Kidney tubule cell (primary cell): ENCODE measurements at places on chromosomes 2 and 18.

- no peak for DNase-seq
Measured at GRCh38 chr18:47317824-47318508, 66.5 kb upstream of the SKOR2 start.

GRCh38 chr18:5104246-5104645 is 92.8 kb downstream of the AKAIN1 start:
- no peak for DNase-seq

DNA sequence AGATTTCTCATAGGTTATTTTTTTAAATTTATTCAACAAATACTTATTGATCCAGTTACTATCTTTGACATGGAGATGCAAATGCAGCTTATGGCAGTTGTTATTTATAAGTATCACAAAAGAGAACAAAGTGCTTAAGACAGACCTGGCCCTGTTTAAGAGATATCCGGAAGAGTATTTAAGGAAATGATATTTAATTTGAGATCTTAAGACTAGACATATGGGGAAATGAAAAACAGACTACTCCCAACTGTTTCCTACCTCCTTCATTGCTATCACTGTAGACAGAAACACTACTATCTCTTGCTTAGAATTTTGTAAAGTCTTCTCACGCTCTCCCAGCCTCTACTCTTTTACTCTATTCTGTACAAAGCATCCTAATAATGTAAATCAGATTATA is 36.0 kb downstream of the RPRD1A start:
- DNase-seq: no peak

DNA sequence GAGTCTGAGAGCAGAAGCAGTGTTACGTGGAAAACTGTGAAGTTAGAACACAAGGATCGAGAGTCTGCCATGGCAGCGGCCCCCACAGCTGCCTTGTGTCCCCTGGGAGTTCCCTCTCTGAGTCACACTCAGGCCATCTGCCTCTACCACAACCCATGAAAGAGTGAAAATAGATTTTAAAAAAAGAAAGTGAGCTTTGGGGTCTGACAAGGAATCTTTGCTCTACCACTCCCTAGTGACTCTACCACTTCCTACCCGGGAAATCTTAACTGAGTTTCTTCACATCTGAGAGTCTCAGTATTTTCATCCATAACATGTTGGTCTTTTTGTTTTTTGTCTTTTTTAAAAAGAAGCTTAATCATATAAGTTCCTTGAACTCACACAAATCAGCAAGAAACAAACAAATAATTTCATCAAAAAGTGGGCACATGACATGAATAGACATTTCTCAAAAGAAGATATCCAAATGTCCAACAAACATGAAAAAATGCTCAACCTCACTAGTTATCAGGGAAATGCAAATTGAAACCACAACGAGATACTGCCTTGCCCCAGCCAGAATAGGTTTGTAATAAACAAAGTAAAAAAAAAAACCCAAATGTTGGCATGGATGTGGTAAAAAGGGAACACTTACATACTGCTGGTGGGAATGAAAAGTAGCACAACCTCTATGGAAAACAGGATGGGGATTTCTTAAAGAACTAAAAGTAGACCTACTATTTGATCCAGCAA is 2.4 kb upstream of the MSGN1 start:
- DNase-seq: no peak

DNA sequence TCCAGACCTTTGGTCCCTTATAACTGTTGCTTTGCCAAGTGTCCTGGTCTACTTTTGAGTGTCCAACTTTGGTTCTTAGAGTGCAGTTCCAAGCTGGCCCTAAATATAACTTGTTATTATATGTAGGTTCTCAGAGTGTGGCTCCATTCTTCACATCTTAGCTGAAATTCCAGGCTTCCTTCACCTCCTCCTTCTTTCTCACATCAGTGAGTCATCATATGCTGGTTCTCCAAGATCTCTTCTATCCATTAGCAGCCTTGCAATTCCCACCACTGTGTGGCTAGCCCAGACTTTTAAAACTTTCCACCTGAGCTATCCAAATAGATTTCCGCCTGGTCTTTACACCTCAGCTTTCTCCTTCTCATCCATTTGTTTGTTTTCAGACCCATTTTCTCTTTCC is 12.6 kb upstream of the CXCR4 start:
- DNase-seq: peak; percentile 32

DNA sequence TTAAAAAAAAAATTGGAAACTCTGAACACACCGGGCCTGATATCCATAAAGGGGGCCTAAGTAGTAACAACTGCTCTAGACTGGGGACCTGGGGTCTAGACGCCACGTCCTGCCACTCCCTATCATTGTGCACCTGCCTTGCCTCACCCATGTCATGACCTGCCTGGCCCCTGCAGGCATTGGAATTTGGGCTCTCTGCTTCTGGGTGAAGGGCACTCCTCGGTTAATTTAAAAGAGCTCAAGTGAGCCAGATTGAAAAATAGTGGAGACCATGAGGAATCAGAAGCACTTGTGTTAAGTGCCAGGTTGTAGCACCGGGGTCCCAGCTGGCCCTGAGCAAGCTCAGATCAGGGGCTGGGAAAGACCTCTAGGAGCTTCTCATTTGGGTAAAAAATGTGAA is 48.1 kb downstream of the SLC4A1AP start:
- DNase-seq: no peak

DNA sequence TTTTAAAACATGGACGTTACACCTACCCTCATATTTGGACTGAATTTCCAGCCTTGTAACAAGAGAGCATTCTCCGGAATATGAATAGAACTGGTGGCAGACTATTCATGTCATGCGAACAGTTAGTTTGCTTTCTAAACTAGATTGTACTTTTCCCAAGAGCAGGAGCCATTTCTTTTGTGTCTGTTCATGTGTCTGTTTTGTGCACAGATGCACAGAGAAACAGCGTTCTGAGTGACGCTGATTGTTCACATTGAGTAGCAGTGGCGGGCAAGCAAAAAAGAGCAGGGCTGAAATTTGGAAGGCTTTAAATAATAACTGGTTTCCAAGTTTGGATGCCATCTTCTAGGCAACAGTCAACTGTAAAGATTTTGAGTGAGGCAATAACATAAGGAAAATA is 200.3 kb downstream of the NRXN1 start:
- no peak for DNase-seq

DNA sequence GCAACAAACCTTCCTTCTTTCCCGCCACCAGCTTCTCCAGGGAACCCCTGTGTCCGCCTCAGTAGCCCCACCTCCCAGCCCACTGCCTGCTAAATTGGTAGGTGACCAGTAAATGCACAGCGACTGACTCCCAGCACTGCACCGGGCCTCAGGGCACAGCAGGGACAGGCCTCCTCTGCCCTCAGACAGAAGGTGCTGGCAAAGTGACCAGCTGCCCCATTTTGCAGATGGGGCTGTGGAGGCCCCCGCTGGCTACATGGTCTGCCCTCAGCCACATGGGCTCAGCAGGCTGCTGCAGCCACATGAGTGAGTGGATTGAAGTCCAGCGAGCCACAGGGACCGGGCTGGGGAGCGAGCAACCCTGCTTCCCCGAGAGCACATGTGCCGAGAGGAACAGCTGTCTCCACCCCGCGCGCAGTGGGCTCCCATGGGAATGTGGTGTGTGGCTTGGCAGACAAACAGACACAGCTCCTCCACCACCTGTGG is 7.8 kb upstream of the NPPC start:
- DNase-seq: no peak

GRCh38 chr2:123916051-123916450 is 109.0 kb upstream of the CNTNAP5 start:
- DNase-seq: no peak

GRCh38 chr18:8946066-8946838 is 156.2 kb upstream of the NDUFV2 start:
- peak; percentile 95 for DNase-seq

DNA sequence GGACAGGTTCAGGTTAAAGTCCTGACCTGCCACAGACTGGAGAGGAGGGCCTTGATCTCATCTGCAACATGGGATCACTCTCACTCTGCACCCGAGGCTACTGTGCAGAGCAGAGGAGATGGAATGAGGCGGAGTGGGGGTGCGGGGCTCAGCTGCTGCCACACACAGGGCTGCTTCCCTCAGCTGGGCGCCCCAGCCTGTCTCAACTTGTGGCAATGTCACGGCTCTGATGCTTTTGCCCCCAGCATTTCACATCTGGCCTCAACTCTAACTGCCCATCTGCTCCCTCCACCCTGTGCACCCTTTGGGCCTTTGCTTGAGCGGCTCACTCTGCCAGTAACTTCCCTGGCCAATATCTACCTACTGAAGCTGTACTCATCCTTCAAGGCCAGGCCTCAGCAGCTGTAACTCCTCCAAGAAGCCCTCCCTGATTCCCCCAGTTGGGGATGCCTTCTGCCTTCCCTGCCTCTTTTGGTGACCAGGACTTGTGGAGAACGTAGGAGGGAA is 70.3 kb downstream of the POLR1A start:
- DNase-seq: no peak

DNA sequence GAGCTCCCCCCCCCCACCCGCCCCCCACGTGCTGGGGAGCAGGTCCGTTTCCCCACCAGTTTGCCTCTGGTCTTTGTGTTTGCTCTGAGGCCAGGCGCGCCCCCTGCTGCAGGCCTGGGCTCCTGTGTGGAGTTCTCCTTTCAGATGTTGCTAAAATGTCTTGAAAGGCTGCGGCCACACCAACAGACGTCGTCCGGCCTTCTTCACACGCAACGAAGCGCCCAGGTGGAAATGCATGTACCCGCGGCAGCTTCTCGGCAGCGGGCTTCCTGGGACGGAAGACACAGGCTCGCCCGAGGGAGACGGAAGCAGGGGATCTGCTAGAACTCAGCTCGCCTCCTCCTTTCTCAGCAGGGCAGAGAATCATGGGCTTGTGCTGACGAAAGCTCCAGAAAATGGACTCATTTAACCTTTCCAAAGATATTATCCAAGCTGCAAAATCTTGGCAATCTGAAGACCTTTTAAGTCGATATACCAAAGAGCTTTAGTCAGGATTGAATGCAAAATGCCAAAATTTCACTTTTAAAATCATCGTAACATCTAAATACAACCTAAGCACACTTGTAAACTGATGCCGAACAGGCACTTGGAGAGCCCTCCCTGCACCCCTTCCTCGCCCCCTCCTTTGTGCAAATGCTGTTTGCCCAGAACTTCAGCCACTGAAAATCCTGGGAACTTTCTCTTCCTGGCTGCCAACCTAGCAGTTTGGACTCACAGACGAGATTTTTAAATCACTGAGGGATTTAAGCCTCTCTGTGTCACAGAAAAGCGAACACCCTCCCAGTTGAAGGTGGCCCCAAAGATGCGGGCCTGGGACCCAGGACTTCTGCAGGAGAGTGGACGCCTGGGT is 125.5 kb upstream of the ZNF516 start:
- peak; percentile 73 for DNase-seq

GRCh38 chr2:77818186-77818585 is 296.0 kb upstream of the LRRTM4 start:
- no peak for DNase-seq

GRCh38 chr18:63860531-63860930 is 27.0 kb upstream of the SERPINB2 start:
- DNase-seq: no peak

GRCh38 chr2:30577151-30577550 is 130.1 kb downstream of the LCLAT1 start:
- DNase-seq: no peak

DNA sequence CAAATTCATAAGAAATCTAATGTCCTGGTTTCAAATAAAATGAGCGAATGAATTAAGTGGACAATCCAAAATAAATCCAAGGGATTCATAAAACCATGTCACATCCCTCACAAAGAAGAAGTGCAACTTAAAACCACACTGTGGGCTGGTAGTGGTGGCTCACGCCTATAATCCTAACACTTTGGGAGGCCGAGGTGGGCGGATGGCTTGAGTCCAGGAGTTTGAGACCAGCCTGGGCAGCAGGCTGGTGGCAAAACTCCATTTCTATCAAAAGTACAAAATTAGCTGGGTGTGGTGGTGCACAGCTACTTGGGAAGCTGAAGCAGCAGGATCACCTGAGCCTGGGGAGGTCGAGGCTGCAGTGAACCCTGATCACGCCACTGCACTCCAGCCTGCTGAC is 25.4 kb downstream of the FAM98A start:
- DNase-seq: no peak
